H9 (cell line): ENCODE measurements at places on chromosomes 7 and 10. TPM values are rescaled to one million over a fixed set of nuclear protein-coding genes. Genes with fewer than 3 reads are reported as not detected.
A peak's percentile ranks its signal among the peaks of the same experiment; 100 is the strongest.

The LIPK gene
- not detected in 2 replicates for total RNA-seq

The DLX5 gene
- 0.22 TPM in 1 of 2 replicates, not detected in the other for total RNA-seq

The SLC13A1 gene
- total RNA-seq, result not detected in 2 replicates

The ARHGEF5 gene
- 32.3 and 33.9 TPM in 2 replicates for total RNA-seq

The TMEM213 gene
- total RNA-seq, result 0.22 TPM in 1 of 2 replicates, not detected in the other

GRCh38 chr10:97718659-97719142 lies 5.2 kb downstream of the MARVELD1 start:
- DNase-seq, result no peak

DNA sequence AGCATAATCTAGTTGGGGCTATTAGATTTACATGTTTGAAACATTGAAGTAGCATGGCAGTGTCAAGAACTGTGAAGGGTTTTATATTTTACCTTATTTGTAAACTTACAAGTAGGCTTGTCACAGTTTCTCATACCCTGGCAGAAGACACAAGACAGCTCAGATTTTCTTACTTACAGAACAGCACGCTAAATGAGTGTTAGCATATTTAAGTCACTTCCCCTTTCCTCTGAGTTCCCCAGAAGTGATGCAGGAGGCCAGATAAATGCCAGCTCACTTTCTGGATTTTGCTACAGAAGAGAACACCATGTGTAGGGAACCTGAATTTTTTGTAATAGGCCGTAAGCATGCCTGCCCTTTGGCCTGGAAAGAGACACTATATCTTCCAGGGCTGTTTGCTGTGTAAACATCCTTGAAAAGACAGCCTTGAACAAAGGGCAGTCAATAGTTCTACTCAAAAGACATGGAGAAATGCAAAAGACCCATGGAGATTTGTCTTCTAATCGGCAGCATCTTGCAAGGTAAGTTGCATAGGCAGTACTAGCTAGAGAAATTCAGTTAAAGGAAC lies 279.1 kb downstream of the PHF14 start:
- no peak for DNase-seq

DNA sequence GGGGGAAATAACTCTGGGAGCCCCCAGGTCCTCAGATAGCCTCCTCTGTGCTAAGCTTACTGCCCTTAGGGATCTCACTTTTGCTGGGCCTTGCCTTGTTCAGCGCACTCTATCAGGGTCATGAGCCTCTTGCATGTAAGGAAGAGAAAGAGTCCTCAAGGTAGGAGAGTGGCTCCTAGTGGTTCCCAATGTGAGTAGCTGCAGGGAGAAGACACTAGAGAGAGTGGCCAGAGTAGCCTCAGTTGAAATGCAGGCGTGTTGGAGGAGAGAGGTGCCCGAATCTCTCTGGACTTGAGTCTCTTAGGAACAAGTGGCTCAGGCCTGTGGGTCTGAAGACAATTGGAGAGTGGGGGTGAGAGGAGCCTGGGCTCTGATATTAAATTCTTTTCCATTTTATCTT lies 94.3 kb upstream of the SORCS3 start:
- peak; percentile 32 for DNase-seq

DNA sequence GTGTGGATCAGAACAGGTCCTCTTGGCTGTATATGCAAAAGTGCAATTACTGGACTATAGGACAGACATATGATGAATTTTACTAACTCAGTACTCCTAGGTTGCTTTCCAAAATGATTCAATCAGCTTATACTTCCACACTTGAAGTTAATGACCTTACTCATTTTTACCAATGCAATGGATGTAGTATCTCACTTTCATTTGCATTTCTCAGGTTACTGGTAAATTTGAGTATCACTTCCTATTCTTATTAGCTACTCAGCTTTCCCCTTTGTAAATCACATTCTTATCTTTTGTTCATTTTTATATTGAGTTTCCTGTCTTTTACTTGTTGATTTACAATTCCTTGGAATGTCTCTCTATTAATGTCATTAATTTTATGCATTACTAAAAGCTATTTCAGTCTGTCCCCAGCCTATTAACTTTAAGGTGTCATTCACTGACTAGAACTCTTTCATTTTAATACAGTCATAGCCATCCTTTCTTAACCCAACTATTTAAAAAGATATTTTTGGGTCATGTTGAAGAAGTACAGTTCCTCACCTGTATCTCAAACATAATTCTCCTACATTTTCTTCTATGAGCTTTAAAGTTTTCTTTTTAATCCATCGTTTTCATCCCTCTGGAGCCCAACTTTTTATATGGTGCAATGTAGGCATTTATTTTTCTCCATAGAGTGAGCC lies 88.6 kb downstream of the VIM start:
- DNase-seq, result no peak

GRCh38 chr7:5656233-5656632 lies 125.2 kb downstream of the RNF216 start:
- DNase-seq, result no peak

- DNase-seq, result no peak
Measured at GRCh38 chr7:29413626-29414136, 150.0 kb upstream of the PRR15 start.

DNA sequence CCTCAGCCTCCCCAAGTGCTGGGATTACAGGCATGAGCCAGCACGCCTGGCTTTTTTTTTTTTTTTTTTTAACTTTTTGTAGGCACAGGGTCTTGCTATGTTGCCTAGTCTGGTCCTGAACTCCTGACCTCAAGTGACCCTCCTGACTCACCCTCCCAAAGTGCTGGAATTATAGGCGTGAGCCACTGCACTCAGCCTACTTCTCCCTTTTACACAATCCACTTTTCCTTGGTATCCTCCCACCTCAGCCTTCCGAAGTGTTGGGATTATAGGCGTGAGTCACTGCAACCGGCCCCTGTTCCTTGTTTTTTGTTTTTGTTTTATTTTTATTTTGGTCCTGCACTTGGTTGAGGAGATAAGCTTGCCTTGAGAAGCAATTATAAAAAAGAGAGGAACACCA lies 75.9 kb upstream of the KMT2C start:
- no peak for DNase-seq

DNA sequence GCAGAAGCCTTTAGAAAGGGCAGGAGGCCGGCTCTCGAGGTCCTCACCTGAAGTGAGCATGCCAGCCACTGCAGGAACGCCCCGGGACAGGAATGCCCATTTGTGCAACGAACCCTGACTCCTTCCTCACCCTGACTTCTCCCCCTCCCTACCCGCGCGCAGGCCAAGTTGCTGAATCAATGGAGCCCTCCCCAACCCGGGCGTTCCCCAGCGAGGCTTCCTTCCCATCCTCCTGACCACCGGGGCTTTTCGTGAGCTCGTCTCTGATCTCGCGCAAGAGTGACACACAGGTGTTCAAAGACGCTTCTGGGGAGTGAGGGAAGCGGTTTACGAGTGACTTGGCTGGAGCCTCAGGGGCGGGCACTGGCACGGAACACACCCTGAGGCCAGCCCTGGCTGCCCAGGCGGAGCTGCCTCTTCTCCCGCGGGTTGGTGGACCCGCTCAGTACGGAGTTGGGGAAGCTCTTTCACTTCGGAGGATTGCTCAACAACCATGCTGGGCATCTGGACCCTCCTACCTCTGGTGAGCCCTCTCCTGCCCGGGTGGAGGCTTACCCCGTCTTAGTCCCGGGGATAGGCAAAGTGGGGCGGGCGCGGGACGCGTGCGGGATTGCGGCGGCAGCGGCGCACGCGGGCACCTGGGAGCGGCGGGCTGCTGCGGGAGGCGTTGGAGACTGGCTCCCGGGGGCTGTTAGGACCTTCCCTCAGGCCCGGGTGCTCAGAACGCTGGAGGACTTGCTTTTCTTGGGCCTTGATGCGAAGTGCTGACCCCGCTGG lies at the start of gene FAS:
FAS (plus strand) TSS at position 415 of the 777 bp plus-strand sequence; CDS start at position 494, 79 bp downstream.
- peak; percentile 63 for DNase-seq

DNA sequence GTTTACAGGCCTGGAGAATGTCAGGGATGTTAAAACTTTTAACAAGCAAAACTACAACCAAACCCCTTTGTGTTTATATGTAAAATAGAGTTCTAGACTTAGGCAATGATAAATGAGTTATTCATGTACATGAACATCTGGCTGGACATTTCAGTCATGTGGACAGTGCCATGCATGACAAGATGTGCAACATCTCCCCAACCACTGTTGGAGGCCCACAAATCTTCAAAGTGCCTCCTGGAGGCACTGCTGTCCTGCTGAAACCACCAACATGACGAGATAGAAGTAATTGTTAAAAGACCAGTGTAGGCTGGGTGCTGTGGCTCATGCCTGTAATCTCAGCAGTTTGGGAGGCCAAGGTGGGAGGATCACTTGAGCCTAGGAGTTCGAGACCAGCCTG lies 18.4 kb downstream of the PPIA start:
- no peak for DNase-seq

GRCh38 chr7:156327474-156327873 lies 313.1 kb upstream of the RNF32 start:
- no peak for DNase-seq

DNA sequence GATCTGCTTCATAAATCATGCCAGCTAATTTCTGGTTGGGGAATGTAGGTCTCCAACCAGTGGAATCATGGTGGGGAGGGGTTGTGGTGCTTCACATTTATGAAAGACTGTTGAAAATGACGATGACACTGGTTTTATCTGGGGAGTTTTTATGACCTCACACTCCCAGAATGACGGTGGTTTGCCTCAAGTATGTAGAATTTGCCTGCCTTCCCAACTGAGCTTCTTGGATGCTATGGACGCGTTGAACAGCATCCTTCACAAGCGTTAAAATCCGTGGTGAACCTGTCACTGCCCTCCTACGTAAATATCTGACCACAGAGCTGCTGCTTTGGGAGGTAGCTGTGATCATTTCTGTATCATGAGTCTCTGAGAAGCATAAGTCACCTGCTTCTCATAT lies 3.3 kb downstream of the INSYN2A start:
- no peak for DNase-seq

- no peak for DNase-seq
Measured at GRCh38 chr7:102260856-102261255, 25.8 kb upstream of the SH2B2 start.

DNA sequence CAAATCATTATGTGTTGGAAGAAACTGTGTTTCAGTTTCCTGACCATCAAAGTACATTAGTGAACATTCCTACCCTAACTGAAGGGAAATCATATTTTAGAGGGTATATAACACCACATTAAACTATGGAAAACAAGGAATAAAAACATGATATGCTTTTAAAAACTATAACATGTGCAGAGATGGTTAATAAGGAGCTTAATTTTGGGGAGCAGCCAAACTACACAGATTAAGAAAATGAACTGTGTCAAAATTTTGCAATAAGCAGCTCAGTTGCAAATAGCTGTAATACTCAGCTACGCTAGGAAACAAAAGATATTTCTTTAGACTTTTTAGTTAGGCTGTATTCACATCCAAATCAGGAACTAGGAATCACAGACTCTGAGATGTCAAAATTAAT lies 1115.7 kb upstream of the CELF2 start:
- no peak for DNase-seq
